ENCODE measurements at places on chromosomes 1 and 21. TPM values are rescaled to one million over a fixed set of nuclear protein-coding genes. Genes with fewer than 3 reads are reported as not detected.

Gene C1orf159
- total RNA-seq, result 14.7 TPM

Gene GPBP1L1
- 34.6 TPM for total RNA-seq

Gene ZNF648
- total RNA-seq, result not detected

Gene NSL1
- 30.7 TPM for total RNA-seq

Gene SLC9A1
- total RNA-seq, result 14.8 TPM

Gene CADM3
- 0.10 TPM for total RNA-seq

Gene BGLAP
- not detected for total RNA-seq

Gene EIF3I
- total RNA-seq, result 279 TPM

Gene ARHGAP30
- 0.14 TPM for total RNA-seq

Gene PRELP
- total RNA-seq, result not detected

Gene TDRD5
- 0.05 TPM for total RNA-seq

Gene GPR37L1
- 0.14 TPM for total RNA-seq

Gene C1orf87
- not detected for total RNA-seq

Gene RIIAD1
- not detected for total RNA-seq

Gene ECM1
- total RNA-seq, result 1.6 TPM

Gene MYOG
- total RNA-seq, result not detected

Gene VAV3
- total RNA-seq, result 0.66 TPM

Gene C1orf94
- not detected for total RNA-seq

Gene UMODL1
- not detected for total RNA-seq

Gene GOLT1A
- total RNA-seq, result 6.6 TPM

Gene LCE1D
- total RNA-seq, result not detected

Gene MATN1
- total RNA-seq, result 0.10 TPM

Gene CLEC20A
- total RNA-seq, result not detected

Gene LRRC39
- total RNA-seq, result 0.06 TPM

Gene KRTAP7-1
- not detected for total RNA-seq
